MG63 (cell line): ENCODE measurements at places on chromosomes 6 and 20. TPM values are rescaled to one million over a fixed set of nuclear protein-coding genes. Genes with fewer than 3 reads are reported as not detected.

Gene HSD17B8
- not detected in 2 replicates for total RNA-seq

Gene DAAM2
- total RNA-seq = 0.32 TPM in 1 of 2 replicates, not detected in the other

Gene CARMIL1
- 3.4 and 6.5 TPM in 2 replicates for total RNA-seq

DNA sequence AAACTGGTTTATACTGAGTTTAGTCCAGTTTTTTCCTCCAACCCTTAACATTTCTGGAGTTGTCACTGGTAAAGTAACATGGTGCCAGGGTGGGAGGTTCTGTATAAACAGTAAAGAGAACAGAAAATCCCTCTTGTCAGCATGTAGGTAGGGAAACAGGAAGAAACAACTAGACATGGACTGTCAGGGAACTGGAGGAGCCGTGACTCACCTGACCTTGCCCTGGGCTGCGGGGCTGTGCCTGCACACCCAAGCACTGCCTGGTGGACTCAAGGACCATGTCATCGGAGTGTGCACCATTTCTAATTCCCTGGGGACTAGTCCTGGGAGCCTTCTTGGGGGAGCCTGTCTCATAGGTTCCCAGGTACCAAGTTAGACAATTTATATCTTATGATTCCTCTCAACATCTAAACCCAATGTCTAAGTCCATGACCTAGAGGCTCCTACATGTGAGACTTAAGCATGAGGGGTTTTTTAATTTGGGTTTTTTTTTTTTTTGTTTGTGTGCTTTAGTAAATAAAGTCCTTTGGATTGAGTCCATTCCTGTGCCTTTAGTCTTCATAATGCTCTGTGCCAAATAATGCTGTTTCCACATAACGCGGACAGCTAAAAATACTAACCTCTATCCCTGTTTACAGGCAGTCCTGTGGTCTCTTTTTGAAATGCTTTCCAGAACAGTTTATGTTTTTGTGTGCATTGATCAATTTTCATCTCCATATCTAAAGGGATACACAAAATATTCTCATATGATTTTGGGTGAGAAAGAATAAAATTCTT, 136.9 kb upstream of the SUPT3H start:
- no peak for DNase-seq

DNA sequence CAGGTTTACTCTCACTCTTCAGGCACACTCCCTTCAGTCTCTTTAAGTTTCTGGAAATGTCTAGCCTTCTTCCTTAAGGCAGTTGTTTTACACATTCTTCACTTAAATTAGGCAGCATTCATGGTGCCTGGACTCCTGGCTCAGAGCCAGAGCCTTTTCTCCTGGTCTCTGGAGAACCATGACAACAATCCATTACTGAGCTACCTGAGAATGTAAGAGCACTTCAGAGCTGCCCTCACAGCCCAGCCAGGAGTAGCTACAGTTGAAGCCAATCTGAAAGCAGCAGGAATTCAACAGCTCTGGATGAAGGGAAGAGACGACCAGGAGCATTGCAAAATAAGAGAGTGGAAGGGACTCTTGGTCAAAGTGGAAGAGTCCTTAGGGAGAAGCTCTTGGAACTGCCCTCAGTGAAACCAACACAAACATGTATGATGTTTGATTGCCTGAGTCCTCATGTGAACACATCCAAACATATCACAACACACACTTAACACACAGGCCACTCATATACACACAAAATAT, 416.8 kb upstream of the SPTLC3 start:
- DNase-seq = no peak

DNA sequence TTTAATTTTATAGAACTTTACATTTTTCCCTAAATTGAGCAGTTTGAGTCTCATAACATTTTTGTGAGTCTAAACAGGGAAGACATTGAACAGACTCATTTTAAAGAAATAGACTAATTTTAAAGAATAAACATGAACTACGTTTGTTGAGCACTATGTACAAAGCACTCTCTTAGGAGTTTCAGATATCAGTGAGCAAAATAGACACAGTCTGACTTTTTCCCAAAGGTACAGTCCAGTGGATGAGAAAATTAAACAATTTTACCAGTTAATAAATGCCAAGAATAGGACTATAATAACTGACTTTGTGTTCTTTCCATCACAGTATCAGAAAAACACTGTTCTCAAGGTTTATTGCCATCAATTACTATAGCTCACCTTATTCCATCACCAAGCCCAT, 18.1 kb downstream of the OPRM1 start:
- DNase-seq = no peak
